ENCODE measurements at places on chromosomes 16 and 17.

DNA sequence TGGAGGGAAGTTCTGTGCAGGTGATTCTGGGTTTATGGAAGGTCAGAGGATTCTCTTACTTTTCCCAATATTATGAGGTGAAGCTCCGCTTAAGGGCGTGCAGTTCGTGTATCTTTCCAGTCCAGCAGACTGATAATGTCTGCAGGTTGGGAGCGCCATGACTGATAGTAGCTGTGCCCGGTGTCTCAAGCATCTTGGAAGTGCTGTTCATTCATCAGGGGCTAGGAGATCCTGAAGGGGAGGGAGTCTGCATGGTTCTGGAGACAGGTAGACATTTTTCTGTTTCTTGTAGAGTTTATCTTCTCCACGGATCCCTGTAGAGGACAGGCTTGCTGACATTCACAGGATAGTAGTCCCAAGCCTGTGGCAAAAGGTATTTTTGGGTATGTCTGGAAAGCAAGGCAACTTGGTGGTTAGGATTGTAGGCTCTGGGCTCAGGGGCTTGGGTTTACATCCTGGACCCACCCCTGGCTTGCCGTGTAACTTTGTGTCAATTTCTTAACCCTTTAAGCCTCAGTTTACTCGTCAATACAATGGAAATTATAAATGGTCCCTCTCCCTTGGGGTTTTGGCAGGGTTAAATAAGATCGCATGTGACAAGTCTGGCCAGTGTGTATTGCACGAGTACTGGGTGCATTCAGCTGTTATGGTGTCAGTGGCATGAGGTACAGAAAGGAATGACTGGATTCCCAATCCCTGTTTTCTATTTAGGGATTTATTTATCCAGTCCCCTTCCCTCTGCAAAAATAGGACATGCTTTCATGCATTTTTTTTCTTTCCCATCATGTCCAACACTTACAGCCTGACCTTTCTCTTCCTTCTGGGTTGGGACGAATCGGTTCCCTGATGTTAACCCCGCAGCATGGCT lies 8.2 kb downstream of the HLF start:
- DNase-seq, result no peak

- no peak for DNase-seq
Measured at GRCh38 chr17:17824119-17824782, 12.5 kb downstream of the SREBF1 start.

- DNase-seq, result peak; percentile 45
Measured at GRCh38 chr17:49337884-49338283, 24.2 kb downstream of the ZNF652 start.

GRCh38 chr17:63999680-64000531 lies 1.8 kb downstream of the PRR29 start:
- no peak for DNase-seq

- no peak for DNase-seq
Measured at GRCh38 chr17:17506181-17506741, 10.1 kb upstream of the RASD1 start.

- DNase-seq, result peak; percentile 79
Measured at GRCh38 chr16:75385507-75386152, 47.7 kb downstream of the CFDP1 start.

DNA sequence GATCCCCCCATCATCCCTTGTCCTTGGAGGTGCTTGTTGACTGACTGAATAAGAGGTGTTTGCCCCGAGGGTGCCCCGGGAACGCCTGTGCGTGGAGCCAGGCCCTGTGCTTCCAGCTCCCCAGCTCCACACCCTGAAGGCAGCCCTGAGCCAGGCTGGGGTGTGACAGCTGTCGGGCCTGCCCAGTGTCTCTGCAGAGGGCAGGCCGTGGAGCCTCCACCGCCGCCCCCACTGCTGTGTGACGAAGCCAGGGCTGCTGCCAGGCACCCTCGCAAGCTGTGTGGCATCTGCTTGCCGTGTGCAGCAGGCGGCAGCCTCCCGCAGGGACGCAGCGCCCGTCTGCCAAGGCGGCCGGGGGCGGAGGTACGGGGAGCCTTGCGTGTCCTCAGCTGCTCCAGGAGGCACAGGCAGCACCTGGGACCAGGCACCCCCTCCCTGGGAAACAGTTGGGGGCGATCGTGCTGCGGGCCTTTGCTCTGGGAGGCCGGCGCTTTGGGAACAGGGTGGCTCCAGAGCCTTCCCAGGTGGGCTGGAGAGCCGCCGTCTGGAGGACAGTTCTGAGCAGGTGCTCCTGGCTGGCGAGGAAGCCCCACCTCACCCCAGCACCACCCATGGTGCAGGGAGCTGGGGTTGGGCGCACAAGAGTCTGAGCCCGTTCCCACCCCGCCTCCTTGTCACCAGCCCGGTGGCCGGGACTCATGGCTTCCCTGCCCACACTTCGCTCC lies 26.6 kb downstream of the GSE1 start:
- DNase-seq, result no peak

DNA sequence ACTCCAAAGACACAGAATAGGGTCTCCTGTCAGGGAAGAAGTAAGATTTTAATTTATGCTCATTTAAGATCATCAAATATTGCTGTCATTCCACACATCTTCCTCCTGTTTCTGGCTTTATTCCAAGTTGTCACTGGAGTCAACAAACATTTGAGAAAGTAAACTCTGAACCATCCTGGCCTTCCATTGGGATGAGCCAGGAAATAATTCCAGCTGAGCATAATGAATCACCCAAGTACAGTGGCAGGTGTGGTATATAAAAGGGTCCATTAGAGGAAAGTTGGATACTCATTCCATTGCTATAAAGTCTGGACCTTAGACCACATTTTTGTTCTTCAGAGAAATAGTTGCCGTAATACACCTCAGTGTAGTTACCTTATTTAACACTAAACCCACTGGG lies 246.1 kb downstream of the SLC39A11 start:
- no peak for DNase-seq

GRCh38 chr16:88005968-88006367 lies 54.7 kb downstream of the BANP start:
- DNase-seq, result no peak

DNA sequence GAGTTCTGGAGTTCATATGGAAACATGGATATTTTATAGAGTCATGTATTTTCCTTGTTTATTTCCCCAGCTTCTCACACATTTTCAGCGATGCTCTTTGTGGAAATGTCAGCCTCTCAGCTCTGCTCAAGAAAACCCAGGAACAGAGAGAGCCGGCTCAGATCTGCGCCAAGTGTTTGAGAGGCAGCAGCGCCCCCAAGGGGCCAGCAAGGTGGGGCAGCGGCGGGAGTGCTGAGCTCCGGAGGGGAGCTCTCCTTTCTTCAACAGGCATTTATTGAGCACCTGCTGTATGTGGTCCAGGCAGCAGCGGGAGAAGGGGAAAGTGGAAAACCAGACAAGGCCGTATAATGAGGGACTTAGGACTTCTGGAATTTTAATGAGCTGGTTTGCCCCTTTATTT lies 421.1 kb upstream of the C16orf82 start:
- DNase-seq, result no peak

GRCh38 chr17:44518032-44518431 lies 14.8 kb upstream of the GPATCH8 start:
- DNase-seq, result peak; percentile 72

GRCh38 chr17:8016632-8017424 lies 14.4 kb downstream of the GUCY2D start:
- no peak for DNase-seq

DNA sequence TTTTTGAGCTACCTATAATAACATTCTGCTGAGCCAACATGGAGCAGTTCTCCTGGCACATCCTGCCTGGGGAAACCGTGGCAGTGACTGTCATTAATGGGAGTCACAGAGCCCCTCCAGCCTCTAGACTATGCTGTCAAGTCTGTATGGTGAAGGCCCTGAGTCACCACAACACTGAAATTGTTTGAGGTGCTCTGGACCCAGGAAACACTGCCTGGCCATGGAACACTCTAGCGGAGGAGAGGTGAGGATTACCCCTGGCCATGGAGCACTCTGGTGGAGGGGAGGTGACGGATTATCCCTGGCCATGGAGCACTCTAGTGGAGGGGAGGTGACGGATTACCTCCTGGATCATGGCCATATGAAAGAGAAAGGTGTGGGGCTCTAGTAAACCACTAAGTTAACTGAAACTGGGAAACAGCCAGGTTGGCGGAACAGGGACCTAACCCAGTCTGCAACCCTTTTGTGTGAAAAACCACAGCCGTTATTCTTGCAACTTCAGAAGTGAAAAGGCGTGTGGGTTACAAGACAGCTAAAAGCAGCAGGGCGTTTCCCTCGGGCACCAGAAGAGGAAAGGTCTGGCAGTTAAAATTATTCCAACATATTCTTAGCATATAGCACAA lies 156.7 kb downstream of the KCNJ12 start:
- no peak for DNase-seq

GRCh38 chr16:2532494-2533141 lies 1.4 kb upstream of the CEMP1 start:
- DNase-seq, result peak; percentile 36
